NCI-H69 (cell line): ENCODE measurements at places on chromosomes 6 and 20.

DNA sequence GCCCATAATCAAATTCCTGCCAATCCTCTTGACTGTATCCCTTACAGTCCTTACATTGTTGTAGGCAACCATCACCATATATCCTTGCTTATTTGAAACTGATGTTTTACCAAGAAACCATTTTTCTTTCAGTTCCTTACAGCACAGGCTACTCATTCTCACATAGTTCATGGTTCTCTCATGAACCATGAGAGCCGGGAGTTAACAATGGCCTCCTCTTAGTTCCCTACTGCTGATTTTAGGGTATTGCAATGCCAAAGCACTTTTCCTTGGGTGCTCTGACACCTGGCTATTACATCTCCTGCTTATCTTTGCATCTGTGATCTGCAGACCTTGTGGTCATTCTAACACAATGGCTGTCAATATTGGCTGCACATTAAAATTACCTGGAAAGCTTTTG lies 133.4 kb downstream of the MYB start:
- DNase-seq, result peak; percentile 9

DNA sequence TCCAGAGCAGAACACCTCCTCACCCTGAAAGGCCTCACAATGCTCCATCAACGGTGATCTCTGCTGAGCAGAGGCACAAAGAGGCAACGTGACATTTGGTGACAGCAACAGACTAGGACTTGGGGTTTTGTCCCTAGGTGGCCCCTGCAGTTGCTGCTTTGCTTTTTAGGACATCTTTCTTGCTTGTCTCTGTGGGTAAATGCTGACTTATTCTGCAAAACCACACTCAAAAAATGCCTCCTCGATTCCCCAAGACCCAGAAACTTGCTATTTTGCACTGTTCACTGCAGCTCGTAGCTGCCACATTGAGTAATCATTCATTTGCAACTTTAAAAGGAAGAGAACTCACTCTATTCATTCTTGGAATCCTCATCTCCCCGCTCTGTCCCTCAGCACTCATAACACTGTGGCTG lies 209.9 kb downstream of the LY86 start:
- no peak for DNase-seq

GRCh38 chr6:64489763-64490162 lies 854.2 kb downstream of the PHF3 start:
- peak; percentile 77 for DNase-seq

- peak; percentile 35 for DNase-seq
Measured at GRCh38 chr20:34536798-34537394, 20.7 kb downstream of the DYNLRB1 start.

DNA sequence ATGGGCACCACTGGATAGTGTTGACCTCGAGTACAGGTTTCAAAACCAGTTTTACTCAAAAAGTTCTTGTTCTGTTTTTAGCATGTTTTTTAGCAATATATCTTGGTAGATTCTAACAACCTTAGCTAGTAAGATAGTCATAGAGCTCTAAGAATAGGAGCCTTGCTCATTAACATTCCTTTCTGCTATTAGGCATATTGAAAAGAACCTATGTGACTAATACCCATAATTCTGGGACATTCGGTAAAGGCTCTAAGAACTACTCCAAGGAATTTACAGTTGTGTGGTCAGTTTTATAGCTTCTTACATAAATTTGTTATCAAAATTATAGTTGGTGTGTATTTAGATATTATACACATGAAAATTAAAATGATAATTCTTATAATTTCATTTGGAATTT lies 11.6 kb downstream of the SLC9A8 start:
- DNase-seq, result no peak

- no peak for DNase-seq
Measured at GRCh38 chr6:160111806-160112205, 9.8 kb upstream of the SLC22A1 start.

GRCh38 chr6:87742106-87742505 lies 40.1 kb upstream of the AKIRIN2 start:
- DNase-seq, result no peak

GRCh38 chr6:37243816-37244370 lies 13.7 kb upstream of the TBC1D22B start:
- DNase-seq, result no peak

DNA sequence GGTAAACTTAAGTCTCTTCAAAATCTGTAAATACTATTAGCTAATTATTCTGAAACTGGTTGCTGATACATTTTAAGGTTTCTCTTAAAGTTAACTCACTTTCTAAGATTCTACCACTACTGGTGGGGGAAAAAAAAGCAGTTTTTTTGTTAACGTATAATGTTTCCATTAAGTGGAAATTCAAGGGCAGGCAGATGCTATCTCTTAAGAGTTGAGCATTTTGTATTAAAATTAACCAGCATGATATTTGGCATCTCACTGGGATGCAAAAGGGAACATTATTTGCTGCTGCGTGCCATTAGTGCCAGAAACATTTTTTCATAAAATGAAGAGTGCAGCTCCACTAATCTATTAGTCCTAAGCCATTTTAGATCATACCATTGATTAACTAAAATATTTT lies 246.2 kb downstream of the PRKN start:
- no peak for DNase-seq

GRCh38 chr6:82380566-82381185 lies 17.1 kb downstream of the TPBG start:
- no peak for DNase-seq

- DNase-seq, result no peak
Measured at GRCh38 chr6:149218471-149218870, 99.0 kb upstream of the TAB2 start.

GRCh38 chr6:66161546-66162108 lies 454.6 kb upstream of the EYS start:
- DNase-seq, result peak; percentile 27

GRCh38 chr6:5099537-5099936 lies 14.4 kb downstream of the PPP1R3G start:
- DNase-seq, result no peak

DNA sequence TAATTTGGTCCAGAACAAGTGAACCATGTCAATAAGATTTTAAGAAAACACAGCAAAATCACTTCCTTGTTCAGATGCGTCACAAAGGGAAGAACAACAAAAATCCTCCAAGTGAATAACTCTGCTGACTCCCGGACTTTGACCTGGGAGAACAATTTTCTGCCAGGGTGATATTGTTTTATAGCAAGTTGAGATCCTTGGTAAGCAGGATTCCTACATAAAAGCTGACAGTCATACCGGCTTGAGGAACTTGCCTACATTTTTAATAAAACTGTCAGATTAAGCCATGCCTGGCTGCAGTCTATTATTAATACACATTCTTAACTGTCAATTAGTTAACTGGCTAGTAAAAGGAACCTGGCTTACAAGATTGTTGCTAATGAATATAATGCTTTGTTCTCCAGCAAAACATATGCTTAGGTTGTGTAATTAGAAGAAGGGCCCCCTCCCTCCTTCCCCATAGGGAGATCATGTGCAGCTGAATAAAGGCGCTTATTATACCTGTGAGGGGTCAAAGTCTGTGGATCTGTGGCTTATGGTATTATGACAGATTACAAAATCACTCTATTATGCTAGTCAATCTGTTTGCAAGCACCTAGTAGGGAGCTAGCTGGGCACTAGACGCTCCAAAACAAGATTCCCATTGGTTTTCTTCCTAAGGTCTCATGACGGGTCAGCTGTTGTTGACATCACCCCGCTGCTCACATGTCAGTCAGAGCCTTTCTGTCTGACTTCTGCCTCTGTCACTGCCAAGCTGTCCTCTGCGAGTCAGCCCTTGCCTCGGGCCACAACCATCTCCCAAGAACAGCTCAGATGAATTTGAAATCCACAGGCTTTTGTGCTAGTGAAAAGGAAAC lies 44.6 kb upstream of the SEC63 start:
- DNase-seq, result peak; percentile 100

DNA sequence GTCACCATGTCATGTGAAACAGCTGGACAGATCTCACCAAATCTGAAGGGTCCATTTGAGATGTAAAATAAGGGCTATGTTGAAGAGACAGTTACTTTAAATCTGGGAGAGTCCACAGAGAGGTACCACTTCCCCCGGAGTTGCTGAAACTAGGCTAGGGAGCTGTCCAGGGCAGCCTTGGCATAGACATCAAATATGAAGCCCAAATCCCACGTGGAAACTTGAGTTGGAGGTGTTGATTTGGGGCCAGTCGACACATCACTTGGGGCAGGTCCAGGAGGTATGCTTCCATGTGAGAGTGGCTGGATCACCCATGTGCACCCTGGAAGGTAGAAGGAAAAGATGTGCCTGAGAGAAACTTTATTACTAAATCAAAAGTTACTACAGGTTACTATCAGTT lies 12.0 kb upstream of the SERPINB9 start:
- DNase-seq, result no peak

- DNase-seq, result peak; percentile 31
Measured at GRCh38 chr20:50146732-50147662, 6.5 kb downstream of the PEDS1 start.

DNA sequence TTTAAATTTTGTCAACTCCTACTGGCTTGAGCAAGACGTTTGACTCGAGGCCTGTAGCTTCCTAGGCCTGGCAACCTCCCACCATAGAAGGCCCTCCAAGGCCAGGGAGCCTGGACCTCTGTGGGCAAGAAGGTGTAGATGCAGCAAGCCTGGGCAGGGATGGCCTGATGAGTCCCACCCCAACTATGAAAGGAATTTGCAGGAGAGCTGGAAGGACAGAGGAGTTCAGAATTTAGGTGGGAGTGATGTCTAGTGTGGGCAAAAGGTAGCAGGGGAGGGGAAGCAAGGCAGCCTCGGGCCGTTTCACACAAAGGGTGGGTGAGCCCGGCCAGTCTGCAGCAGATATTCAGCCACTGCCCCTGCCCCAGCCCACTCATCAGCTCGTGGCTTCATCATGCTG lies 245.2 kb downstream of the CDH26 start:
- DNase-seq, result no peak

- DNase-seq, result no peak
Measured at GRCh38 chr6:158686311-158686710, 36.5 kb downstream of the SYTL3 start.

- no peak for DNase-seq
Measured at GRCh38 chr6:85983032-85983659, 340.5 kb upstream of the SYNCRIP start.

DNA sequence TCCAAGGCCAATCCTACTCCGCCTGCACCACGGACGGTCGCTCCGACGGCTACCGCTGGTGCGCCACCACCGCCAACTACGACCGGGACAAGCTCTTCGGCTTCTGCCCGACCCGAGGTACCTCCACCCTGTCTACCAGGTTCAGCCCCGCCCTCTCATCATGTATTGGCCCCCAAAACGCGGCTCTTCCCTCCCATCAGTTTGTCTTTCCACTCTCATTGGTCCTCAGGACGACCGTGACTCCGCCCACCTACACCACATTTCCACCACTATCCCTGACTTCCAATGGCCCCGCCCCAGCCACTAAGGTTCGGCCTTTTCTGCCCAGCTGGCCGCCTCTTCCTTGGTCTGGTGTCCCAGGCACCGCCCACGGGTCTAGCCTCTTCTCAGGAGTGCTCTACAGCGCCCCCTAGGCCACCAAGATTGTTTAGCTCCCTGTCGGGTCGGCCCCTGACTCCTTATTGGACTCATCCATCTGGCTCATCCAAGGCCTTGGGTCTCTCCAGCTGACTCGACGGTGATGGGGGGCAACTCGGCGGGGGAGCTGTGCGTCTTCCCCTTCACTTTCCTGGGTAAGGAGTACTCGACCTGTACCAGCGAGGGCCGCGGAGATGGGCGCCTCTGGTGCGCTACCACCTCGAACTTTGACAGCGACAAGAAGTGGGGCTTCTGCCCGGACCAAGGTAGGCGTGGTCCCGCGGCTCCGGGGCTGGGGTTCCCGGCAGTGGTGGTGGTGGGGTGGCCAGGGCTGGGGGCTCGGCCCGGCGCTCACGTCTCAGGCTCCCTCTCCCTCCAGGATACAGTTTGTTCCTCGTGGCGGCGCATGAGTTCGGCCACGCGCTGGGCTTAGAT lies 3.1 kb downstream of the MMP9 start:
- peak; percentile 53 for DNase-seq

- DNase-seq, result no peak
Measured at GRCh38 chr6:158854214-158855101, 35.3 kb upstream of the EZR start.
